Thoracic aorta endothelial cell (primary cell): ENCODE measurements at places on chromosomes 2 and 18. TPM values are rescaled to one million over a fixed set of nuclear protein-coding genes. Genes with fewer than 3 reads are reported as not detected.

DLGAP1 gene
- 0.27 and 2.2 TPM in 2 replicates for total RNA-seq

UPP2 gene
- total RNA-seq: not detected in 2 replicates

TEKT4 gene
- total RNA-seq: not detected in 2 replicates

SLC19A3 gene
- 0.40 and 0.86 TPM in 2 replicates for total RNA-seq
